Right hindlimb (tissue), 1 donor: ENCODE measurements at places on chromosomes 2 and 18.

GRCh38 chr2:174540893-174541292 lies 54.1 kb upstream of the GPR155 start:
- DNase-seq: no peak

DNA sequence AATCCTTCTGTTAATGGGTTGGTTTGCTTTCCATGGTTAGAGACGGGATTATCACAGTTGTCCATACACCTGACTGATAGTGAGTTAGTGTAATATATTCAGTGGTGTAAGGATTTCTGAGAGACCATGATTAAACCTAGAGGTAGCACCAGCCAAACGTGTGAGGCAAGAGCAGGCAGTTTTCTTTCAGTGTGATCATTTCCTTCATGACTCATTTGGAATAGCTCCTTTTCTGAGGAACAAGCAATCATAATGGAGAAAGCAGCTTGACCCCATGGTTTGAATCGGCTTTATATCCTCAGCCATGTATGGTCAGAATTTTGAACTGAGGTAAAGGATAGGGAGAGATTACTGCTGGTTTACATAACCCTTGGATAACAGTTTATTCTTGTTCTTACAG lies 2.9 kb downstream of the MXD1 start:
- DNase-seq: no peak

DNA sequence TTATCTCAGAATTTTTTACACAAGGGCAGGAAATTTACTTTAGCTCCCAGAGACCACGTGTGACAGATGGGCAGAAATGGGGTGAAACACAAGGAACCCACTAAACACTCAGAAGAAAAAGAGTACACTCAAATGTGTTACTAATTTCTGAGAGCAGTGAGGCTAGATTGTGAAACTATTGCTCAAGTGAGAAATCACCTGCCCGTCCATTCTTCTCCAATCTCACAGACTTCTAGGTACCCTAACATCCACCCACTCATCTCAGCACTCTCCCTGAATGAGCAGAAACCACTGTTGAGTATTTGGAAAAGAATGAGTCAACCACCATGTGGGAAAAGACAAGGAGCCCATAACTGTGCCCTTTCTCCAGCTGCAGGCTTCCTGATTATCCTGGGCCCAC lies 293.0 kb upstream of the CDH2 start:
- no peak for DNase-seq

DNA sequence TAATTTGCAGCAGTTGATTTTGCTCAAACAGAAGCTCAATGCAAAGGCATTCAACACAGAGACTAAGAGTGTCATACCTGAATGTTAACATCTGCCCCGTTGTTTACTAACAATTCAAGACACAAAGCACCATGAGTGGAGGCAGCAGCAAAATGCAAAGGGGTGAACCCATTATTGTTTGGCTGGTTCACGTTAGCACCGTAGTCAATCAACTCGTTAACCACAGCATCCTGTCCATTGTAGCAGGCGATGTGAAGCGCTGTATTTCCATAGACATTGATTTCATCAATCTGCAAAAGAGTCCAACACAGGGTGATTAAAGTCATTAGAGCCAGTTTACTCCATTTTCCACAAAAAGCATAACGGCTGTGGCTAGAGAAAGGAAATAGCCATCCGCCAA lies 189.3 kb downstream of the ANKRD44 start:
- DNase-seq: no peak

GRCh38 chr2:36355890-36356297 lies 316 bp downstream of the CRIM1 start:
- no peak for DNase-seq

DNA sequence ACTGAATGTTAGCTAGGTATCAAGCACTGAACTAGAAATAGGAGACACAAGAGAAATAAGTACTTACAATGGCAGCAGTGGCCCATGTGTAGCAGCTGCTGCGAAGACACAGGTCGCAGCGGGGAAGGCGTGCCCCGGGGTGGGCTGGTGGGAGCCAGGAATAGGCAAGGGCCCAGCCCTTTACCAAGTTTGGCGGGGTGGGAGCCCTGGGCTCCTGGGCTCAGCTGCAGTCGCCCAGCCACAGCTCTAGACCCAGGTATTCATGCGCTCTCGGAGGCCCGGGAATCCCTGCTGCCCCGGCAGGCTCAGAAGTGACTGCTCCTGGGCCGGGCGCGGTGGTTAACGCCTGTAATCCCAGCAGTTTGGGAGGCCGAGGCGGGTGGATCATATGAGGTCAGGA lies 1287.3 kb downstream of the CNTNAP5 start:
- DNase-seq: no peak
